Posterior vena cava (tissue), 2 donors: ENCODE measurements at places on chromosomes 1 and 21. TPM values are rescaled to one million over a fixed set of nuclear protein-coding genes. Genes with fewer than 3 reads are reported as not detected.
A peak's percentile ranks its signal among the peaks of the same experiment; 100 is the strongest.

Gene TNFRSF18
- total RNA-seq: 0.33 TPM

Gene OR10J1
- total RNA-seq: not detected

DNA sequence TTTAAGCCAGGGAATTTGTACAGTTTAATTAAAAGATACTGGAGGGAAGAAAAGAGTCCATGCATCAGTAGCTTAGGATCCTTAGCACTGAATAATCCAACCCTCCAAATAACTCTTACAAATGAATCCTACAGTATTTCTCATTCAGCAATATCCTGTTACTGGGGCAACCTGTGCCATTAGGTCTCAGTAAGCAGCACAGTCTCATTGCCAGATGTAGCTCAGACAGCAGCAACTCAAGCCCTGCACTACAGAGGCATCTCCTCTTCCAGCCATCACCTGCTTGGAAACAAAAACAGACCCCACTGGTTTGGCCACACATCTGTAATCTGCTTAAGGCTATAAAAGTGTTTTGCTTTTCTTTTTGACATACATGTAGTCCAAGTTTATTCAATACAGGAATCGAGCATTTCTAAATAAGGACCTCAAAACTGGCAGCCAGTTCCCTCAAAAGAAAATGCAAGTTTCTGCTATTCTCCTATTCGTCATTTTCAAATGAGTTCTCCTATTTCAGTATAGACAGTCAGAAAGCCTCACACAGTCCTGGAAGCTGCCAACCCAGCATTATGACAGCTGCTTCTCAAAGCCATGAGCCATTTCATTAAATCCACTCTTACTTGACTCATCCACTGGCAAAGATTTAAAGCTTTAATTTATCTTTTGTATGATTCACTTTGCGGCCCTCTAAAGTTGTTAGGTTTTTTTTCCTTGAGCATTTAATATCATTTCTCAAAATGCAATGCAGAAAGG lies 129.0 kb downstream of the APP start:
- no peak for DNase-seq

Gene THEM5
- total RNA-seq: not detected

DNA sequence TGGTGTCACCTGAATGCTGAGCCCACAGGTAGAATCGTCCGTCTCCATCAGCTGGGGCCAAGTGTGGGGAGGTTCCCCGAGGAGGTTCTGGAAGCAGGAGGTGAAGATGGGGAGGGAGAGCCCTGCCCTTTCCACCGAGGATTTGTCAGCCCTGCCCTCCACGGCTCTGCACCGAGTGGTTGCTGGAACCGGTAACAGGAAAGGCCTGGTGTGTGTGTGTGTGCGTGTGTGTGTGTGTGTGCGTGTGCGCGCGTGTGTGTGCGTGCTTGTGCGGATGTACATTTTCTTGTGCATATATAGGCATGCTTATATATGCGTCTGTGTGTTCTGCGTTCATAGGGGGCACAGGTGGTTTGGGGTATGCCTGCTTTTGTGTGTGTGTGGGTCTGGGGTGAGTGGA lies 3.5 kb downstream of the NBL1 start:
- DNase-seq: peak; percentile 76

Gene RFX5
- total RNA-seq: 26.0 TPM

DNA sequence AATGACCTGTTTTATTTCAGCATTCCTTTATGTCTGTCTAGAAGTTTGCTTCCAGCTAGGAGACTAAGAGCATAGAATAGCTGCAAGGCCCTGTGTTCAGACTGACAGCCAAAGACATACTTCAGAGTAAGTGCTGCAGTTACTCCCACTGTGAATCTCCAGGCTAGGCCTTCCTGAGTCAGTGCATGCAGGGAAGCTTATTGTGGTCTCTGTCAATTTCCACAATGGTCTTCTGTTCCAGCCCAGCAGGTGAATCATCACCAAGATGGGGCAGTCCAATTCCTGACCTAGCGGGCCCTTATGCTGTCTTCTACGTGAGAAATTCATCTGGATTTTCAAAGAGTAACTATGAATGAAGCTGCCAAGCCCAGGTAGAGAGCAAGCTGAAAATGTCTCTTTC lies 146.3 kb upstream of the C8B start:
- no peak for DNase-seq

- DNase-seq: no peak
These were observed 18.2 kb upstream of the RC3H1 start for GRCh38 chr1:174040387-174040786.

Gene LAD1
- 0.29 TPM for total RNA-seq

- no peak for DNase-seq
These were observed 9.2 kb downstream of the THBS3 start for GRCh38 chr1:155198547-155198906.

Gene IRF6
- 2.7 TPM for total RNA-seq

Gene DDX59
- total RNA-seq: 27.6 TPM

Gene DCST1
- total RNA-seq: not detected

GRCh38 chr1:94872771-94873495 lies 52.8 kb downstream of the SLC44A3 start:
- DNase-seq: no peak

Gene C8A
- not detected for total RNA-seq

Gene KIF21B
- 2.6 TPM for total RNA-seq

DNA sequence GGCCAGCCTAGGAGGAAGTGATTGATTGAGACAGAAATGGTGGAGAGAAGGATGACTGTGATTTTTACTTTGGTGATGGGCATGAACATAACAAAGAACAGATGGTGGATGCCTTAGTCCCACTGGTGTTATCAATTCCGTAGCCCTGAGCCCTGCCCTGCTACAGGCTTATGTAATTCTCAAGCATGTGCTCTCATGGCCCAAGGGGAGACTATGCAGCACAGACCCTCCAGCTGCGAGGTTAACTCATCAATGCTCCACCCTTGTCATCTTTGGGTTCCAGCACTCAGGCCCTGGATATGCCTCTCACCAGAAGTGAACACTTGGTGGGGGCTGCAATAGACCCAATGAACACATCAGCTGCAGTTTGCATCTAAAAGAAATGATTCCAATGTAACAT lies 62.7 kb upstream of the LRRC8D start:
- DNase-seq: no peak

DNA sequence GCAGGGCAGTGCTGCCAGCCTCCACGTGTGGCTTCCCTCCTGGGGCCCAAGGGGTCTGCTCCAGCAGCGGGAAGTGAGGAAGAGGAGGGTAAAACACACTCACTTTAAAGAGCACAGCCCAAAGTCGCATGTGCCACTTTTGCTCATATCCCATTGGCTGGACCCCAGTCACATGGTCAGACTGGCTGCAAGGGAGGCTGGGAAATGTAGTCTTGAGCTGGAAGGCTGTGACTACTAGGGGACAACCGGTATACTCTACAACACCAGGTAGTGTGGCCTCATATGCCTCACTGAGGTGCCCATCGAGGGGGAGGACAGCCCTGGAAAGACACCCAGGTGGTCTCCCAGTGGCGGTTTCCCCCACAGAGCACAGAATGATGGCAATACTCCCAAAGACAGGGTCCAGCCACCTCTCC lies 45.2 kb downstream of the CAMK2N1 start:
- peak; percentile 50 for DNase-seq

Gene NRAS
- 19.9 TPM for total RNA-seq

DNA sequence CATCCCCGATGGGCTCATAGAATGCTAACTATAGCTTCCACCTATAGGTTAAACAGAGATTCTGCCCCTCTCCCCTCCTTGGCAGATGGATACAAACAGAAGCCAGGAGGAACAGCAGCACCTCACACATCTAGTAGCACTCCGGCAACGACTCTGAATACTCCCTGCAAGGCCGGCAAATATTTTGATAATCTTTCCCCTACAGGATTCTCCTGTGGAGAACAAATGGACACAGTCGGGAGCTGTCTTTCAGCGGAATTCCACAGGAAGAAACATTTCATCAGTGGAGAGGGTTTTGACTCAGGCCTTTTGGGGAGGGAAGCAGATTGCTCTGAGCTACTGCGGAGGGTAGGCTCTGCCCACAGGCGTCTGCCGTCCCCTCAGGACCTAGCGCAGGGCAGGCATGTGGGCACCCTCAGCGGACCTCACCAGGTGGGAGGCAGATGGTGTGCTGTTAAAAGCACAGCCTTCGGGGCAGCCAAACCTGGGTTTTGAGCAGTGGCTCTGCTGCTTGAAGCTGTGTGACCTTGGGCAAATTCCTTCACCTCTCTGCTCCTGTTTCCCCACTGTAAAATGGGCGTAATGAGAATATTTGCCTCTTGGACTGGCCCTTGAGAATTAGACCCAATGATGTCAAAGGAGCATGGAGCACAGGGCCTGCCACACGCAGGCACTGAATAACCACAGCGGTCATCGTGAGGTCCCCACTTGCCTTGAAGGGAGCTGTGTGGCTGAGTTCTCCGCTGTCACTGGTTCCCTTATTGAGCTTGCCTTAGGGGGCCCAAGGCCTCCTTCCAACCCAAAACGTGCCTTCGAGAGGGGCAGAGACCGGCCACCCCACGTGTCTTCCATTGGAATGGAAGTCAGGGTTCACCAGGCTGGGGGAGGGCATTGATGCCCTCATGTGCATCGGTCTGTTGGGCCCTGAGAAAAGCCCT lies 19.2 kb upstream of the BCAR3 start:
- DNase-seq: peak; percentile 56

Gene DCDC2B
- total RNA-seq: not detected

Gene KCNJ9
- not detected for total RNA-seq

Gene AKR7A3
- 0.67 TPM for total RNA-seq

DNA sequence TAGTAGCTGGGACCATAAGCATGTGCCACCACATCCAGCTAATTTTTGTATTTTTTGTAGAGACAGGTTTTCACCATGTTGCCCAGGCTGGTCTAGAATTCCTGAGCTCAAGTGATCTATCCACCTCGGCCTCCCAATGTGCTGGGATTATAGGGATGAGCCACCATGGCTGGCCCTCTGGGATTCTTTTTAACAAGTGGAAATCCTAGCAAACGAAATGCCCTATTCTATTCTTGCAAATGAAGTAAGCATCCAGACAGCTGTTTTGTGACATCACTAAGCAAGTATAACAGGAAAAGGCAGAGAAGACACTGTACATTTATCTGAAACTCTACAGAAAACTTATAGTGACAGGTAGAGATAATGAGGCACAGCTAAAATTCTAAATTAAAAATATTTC lies 86.4 kb downstream of the DDAH1 start:
- DNase-seq: no peak

GRCh38 chr1:110324667-110325066 lies 14.5 kb upstream of the RBM15 start:
- DNase-seq: no peak

GRCh38 chr1:235860829-235861228 lies 5.9 kb downstream of the LYST start:
- no peak for DNase-seq

DNA sequence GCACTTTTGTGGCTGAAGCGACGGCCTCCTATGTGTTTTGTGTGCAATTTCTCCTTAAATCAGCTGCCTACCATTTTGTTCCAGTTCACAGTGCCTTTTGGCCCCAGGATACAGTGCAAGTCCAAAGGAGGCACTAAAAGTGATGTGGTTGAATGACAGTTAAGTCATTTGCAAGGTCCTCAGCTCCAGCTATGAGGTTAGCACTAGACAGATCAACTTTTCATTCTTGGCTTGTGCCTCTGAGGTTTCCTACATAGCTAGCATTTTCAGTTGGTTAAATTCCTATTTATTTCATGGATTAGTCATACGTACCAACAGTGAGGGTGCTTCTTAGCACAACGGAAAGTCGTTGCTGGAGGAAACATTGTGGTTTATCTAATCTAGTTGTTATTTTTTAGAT lies 59.3 kb upstream of the NTPCR start:
- no peak for DNase-seq

Gene PDPN
- 40.9 TPM for total RNA-seq

GRCh38 chr1:171113382-171113781 lies 22.7 kb downstream of the FMO3 start:
- DNase-seq: no peak

DNA sequence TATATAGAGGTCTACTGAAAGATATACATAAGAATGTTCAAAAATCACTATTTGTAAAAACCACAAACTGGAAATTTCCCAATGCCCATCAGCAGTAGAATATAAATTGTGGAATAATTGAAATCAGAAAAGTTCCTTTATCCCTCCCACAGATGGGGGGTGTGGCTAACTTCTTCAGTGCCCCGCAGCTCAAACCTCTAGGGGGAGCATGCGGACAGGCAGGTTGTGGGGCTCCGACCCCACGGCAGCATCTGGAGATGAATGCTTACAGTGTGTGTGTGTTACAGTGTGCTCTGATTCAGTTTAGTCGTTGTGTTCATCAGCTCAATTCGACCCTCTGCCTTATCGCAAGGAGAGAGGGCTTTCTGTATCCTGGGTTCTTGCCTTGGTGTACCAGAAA lies 262.1 kb upstream of the LRRC7 start:
- DNase-seq: no peak

GRCh38 chr1:238257018-238257621 lies 366.4 kb upstream of the ZP4 start:
- DNase-seq: no peak

Gene TTLL7
- 47.0 TPM for total RNA-seq

Gene ST6GALNAC5
- 21.8 TPM for total RNA-seq

DNA sequence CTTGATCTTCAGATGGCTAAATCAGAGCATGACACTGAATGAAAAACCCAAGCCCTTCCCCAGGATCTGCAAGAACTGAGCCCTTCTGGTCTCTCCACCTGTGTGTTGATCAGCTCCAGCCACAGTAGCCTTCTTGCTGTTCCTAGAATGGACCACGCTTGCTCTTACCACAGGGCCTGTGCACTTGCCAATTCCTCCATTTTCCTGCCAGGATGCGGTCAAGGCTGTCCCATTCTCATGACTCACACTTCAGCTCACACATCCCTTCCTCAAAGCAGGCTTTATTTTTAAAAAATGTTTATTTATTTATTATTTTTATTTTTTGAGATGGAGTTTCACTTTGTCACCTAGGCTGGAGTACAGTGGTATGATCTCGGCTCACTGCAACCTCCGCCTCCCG lies 43.6 kb upstream of the GRHL3 start:
- no peak for DNase-seq

Gene SPATA45
- total RNA-seq: not detected

Gene WNT9A
- total RNA-seq: 3.3 TPM

- peak; percentile 45 for DNase-seq
These were observed 9.8 kb downstream of the C1orf35 start for GRCh38 chr1:228093050-228093906.

DNA sequence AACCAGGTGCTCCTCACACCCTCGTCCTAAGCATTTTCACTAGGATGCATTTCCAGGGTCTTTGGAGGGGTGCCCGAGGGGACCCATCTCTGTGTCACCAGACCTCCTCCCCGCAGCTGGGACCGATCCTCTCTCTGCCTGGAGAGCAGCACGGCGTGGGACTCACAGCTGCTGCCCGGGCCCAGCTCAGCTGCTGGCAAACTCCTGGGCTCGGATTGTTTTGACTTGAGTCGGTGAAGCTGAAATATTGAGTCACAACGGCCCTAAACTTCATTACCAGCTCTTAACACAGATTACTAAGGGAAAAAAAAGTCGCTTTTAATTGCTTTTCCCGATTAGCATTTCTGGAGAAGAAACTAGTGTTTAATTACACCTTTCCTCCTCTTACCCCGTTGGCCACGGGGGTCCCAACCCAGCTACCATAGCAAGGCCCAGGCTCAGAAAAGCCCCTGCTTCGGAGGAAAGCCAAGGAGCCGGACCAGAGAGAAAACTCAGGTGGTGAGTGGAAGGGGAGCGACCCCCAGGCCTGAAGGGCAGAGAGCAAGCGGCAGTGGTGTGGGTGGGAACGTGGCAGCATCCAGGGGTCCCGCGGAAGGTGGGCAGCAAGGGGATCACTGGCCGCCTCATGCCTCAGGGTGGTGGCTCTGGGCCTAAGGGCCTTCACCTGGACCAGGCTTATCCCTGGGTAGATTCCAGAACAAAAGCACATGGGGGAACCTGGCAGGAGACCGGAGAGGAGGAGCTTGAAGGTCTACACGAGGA lies 41.7 kb downstream of the CASZ1 start:
- DNase-seq: no peak

- DNase-seq: no peak
These were observed 54.2 kb downstream of the IGSF5 start for GRCh38 chr21:39799178-39799577.

- no peak for DNase-seq
These were observed 898.6 kb downstream of the AMY1C start for GRCh38 chr1:104648269-104648691.
